ENCODE measurements at places on chromosomes 5 and 9.

DNA sequence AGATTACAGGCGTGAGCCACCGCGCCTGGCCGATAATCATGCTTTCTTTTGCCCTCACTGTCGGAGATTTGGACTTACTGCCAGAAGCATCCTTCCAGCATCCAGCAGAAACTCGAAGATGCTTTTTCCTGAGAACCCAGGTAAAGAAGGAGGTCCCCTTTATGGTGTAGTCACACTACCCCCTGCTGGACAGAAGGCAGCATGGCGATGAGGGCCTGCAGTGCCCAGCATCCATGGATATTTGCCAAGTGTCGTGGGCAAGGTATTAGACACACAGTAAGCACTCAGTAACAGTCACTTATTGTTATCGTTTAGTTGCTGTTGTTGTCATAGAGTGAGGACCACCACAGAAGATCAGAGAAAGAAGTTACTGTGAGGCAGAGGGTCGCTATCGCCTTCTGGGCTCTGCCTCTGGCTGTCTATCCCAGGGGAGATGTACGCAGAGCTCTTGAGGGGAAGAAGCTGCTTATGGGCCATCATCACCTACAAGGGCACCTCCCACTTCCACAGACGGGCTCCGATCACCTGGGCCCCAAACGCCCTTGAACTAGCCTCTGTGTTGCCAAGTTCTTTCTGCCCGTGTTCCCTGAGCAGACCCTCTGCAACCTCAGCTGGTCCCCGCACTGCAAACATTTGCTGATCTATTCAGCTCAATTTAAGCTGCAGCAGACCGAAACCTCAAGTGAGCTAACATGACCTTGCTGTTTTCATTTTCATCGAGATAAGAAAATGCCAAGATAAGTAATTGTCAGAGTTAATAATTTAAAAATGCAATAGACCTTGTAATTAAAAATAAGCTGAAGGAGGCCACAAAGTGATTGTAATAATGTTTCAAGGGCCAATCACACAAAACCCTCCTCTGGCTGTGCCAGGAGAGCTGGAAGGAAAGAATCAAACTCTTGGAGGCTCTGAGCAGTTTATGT lies 23.9 kb downstream of the C5orf15 start:
- peak; percentile 78 for DNase-seq

DNA sequence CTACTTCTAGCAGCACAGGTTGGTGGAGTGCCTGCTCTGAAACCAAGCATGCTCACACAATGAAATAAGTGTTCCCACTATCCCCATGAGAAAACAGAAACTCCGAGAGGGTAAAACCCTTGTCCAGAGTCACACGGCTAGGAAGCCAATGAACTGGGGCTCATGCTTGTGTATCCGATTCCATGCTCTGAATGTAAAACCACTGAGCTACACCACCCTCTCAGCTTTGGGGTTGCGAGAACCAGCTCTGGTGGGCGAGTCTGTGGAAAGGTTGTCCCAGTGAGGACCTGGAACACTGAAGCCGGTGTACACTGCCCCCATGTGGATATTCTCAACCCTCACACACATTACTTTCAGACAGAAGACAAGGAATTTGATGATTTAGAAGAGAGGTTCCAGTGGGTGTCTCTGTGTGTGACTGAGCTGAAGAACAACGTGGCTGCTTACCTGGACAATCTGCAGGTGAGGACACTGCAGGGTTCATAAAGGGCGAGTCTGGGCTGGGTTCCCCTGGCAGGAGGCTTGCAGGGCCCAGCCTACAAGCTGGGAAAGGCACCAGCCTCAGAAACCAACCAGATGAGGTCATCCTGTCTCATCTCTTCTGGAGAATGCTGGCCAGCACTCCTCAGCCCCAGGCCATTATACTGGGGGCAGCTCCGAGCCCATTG lies 37.4 kb downstream of the ARHGEF37 start:
- peak; percentile 60 for DNase-seq

- no peak for DNase-seq
Measured at GRCh38 chr5:78720227-78720985, 71.8 kb upstream of the LHFPL2 start.

DNA sequence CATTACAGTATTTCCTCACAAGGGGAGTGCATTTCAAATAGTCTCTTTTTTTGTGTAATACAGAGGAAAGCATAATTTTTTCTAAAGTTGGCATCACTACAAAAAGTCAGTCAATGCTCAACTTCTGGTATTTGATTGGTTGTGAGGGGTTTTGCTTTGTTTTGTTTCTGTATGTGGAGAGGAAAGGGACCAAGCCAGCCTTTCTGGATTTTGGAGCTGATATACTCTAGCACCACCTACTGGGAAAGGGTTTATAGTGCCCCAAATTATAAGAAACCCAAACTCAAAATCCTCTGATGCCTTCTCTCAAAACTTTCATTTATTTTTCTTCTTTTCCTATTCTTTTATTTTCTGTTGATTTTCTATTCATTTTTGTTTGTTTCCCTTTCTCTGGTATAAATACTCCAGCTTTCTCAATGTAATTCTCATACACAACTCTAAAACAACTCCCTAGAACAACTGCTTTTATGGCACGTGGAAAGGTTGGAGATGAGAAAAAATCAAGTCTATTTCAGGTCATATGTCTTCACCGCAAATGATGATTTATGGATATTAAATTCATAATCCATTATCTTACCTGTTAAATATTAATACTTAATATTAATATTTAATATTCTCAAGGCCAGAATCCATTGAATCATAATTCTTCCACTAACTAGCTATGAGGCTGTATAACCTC lies 69.5 kb upstream of the ANXA1 start:
- DNase-seq, result peak; percentile 44
